ENCODE measurements at places on chromosomes 6 and 20.

DNA sequence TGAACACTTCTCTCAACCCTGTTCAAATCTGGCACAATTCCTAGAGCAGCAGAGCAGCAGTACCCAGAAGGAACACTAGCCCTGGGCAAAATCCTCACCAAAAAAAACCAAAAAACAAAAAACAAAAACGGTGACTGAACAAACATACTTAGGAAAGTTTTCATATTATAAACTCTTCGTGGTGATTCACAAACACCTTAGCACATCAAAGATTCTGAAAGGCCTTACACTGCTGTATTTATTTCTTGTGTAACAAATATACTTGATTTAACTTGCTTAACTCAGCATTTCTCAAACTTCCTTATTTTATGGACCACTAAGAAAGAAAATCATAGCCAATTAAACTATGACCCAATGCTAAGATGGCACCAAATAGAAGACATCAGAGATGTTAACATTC, 57.8 kb upstream of the RREB1 start:
- DNase-seq = no peak

DNA sequence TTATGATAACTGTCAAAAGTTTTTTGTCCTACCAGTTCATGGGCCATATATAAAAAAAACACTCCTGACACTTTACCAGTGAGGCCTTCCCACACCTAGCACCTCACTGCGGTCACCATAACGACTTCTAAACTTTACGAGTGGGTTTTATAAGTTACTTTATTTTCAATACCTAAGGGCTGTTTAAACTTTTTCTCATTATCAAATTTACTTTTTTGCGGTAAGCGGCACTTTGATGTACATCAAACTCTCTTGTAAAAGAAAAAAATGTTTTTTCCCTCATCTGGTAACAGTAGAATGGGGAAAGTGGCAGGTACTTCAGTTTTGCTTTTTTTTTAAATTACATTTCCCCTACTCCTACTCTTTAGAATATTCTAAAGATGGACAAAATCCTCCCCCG, 36.2 kb downstream of the FYN start:
- no peak for DNase-seq

GRCh38 chr6:94341173-94341572, 921.8 kb upstream of the EPHA7 start:
- DNase-seq = no peak

- DNase-seq = no peak
Observed at GRCh38 chr6:52538252-52538900, 38.5 kb downstream of the TRAM2 start.

- DNase-seq = no peak
Observed at GRCh38 chr6:131910956-131911355, 40.2 kb downstream of the CCN2 start.

DNA sequence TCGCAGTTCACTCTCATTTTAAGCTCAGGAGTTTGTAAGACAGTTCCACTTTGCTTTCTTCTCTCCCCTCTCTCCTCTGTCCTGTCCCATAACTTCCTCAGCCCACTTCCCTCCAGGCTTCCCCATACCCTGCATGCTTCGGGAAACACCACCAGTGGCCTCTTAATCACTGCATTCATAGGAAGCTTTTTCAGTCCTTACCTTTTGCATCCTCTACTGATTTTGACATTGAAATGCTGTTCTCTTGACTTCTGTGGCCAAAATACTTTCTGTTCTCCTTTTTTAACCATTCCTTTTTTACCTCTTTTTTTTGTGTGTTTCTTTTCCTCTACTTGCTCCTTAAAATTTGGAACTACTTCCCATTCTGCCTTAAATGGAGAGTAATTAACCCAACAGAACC, 69.7 kb downstream of the HIVEP1 start:
- DNase-seq = no peak

- no peak for DNase-seq
Observed at GRCh38 chr20:49710971-49711666, 2.6 kb downstream of the B4GALT5 start.

DNA sequence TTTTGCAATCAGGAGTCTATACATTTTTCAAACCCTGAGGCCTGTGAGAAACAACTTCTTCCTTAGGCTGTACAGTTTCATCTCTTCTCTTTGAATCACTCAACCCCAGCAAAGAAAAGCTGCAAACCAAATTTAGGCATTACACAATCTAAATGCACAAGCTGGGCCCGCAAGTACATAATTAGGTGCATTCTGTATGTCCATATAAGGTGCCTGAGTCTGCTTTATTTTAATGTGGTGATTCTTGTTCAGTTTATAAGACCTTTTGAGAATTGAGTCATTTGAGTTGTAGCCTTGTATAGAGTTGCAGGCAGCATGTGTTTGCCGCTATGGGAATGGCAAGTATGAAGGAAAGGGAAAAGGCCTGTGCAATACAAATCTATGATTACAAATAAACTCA, 709.6 kb upstream of the MARCKS start:
- no peak for DNase-seq

Measured in T-helper 17 cell (primary cell).